ENCODE measurements at places on chromosomes 16 and 17.

GRCh38 chr16:17416461-17417311 lies 54.1 kb downstream of the XYLT1 start:
- no peak for DNase-seq

DNA sequence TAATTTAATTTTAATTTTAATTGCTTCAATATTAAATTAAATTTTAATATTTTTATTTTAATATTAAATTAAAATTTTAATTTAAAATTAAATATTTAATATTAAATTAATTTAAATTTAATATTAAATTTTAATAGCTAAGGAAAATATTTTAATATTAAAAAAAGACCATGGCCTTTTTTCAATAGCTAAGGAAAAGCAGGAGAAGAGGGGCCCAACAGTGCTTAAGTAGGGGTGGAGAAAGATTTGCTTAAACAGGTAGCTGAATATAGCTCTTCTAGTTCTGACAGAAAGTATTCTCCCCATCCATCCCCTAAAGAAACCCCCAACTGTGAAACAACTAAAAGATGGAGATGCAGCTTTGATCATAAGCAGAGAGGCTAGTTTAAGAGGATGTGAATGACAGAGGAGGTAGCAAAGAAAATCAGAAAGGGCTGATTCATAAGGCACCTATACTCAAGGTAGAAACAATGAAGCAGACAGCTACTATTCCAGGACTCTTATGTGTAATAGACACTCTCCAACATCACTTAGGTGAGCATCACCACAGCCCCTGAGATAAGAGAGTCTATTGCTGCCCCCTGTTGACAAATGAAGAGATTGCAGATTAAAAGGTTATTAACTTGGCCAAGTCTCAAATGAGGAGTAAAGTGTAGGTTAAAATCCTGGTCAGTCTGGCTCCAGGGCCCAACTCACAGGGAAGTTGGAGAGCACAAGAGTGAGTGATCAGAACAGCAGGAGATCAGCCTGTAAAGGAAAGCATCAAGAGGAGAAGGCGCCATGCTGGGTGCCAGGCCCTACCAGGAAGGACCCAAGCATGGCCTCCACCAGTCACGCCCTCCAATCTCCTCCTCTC lies 7.8 kb upstream of the RNASEK start:
- no peak for DNase-seq

- DNase-seq = no peak
Measured at GRCh38 chr16:14186007-14186794, 115.1 kb downstream of the MRTFB start.

GRCh38 chr16:17230932-17231581 lies 239.7 kb downstream of the XYLT1 start:
- no peak for DNase-seq

- no peak for DNase-seq
Measured at GRCh38 chr17:60652454-60653247, 25.0 kb upstream of the BCAS3 start.

- no peak for DNase-seq
Measured at GRCh38 chr16:9780831-9781230, 401.4 kb downstream of the GRIN2A start.

GRCh38 chr16:1775846-1776671 lies 3.1 kb upstream of the MRPS34 start:
- no peak for DNase-seq

DNA sequence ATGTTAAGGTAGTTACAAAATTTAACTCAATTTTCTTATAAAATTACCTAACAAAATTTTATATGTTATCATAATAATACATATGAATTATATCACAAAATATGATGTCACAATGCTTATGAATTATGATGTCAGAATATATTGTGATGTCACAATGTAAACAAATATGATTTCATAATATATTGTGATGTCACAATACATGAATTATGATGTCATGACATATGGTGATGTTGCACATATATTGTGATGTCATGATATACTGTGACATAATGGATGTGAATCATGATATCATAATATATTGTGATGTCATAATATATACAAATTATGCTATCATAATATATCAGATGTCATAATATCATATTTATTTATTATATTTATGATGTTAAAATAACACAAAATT lies 1879.9 kb downstream of the TP53TG3F start:
- no peak for DNase-seq

DNA sequence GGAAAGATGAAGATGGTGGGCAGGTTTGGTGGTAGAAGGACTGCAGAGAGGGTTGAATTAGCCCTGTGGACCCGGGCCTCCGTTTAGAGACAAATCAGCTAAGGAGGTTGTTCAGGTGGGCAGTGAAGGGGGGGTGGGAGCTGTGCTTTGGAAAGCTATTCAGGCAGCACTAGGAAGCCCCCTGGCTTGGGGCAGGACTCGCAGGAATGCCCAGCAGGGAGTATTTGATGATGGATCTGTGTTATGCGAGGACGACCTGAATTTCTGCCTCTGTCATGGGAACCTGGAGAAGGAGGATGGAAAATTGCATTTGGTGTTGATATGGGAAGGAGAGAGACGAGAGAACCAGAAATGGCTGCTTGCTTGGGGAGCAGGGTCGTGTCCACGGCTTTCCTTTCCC lies 3.5 kb downstream of the SPDYE4 start:
- no peak for DNase-seq

DNA sequence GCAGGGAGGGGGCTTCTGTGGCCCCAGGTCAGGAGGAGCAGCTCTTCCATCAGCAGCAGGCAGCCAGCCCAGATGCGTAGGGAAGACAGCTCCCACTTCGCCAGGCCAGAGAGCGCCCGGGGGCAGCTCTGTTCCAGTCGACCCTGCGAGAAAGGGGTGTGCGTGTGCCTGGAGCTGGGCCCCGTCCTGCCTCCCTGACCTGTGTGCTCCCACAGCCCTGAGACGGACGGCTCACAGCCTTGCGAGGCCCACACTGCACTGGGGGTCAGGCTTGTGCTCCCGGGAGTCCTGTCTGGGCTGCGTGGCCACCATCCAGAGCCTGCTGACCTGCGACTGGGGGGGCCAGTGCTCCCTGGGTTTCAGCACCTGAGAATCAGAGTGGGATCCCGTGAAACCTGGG lies 469 bp upstream of the MSLN start:
- no peak for DNase-seq

- no peak for DNase-seq
Measured at GRCh38 chr16:84408856-84409255, 40.5 kb downstream of the ATP2C2 start.

DNA sequence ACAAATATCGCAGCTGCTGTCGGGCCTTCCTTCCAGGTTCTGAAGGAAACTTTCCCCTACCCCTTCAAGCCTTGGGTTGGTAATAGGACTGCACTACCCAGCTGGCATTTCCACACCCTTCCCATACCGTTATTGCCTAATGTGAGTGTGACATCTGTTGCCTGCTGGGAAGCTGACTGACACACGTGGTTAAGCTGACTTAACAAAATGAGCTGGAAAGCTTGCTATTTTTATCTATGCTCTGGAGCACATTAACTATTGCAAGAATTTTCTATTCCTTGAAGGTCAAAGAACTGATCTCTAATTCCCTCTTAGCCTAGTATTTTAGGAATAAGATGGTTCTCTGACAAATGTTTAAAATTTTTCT lies 79.5 kb downstream of the PMP22 start:
- DNase-seq = no peak

DNA sequence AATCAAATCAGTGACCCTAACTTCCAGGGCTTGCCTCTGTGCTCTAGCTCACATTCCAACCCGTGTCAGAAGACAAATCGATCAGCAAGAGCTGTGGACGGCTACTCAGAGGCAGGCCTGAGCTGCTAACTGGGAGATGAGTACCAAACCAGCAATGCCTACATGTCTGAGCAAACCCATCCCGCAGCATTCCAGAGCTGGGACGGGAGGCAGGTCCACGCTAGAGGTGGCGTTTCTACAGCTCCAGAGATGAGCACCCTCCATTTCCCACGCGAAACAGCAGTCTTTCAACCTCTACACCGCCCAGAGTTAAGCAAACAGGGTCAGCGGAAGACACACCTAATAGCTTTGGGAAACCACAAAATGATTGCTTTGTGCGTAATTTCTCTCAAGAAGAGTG lies 6.5 kb downstream of the NXN start:
- DNase-seq = no peak

GRCh38 chr17:50146927-50147665 lies 3.4 kb downstream of the PPP1R9B start:
- no peak for DNase-seq

- no peak for DNase-seq
Measured at GRCh38 chr16:50683689-50684374, 2.7 kb upstream of the SNX20 start.

DNA sequence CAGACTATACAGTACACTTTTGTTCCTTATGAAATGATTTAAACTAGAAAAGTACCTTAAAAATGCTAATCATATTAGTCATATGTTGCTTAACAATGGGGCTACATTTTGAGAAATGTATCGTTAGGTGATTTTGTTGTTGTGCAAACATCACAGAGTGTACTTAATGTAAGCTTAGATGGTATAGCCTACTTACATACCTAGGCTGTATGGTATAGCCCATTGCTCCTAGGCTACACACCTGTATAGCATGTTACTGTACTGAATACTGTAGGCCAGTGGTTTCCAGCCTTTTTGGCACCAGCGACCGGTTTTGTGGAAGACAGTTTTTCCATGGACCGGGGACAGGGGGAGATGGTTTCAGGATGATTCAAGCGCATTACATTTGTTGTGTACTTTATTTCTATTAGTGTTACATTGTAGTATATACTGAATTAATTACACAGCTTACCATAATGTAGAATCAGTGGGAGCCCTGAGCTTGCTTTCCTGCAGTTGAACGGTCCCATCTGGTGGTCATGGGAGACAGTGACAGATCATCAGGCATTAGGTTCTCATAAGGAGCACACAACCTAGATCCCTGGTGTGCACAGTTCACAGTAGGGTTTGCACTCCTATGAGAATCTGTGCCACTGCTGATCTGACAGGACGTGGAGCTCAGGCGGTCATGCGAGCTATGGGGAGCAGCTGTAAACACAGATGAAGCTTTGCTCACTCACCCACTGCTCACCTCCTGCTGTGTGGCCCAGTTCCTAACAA lies 35.0 kb upstream of the MRC2 start:
- DNase-seq = no peak

DNA sequence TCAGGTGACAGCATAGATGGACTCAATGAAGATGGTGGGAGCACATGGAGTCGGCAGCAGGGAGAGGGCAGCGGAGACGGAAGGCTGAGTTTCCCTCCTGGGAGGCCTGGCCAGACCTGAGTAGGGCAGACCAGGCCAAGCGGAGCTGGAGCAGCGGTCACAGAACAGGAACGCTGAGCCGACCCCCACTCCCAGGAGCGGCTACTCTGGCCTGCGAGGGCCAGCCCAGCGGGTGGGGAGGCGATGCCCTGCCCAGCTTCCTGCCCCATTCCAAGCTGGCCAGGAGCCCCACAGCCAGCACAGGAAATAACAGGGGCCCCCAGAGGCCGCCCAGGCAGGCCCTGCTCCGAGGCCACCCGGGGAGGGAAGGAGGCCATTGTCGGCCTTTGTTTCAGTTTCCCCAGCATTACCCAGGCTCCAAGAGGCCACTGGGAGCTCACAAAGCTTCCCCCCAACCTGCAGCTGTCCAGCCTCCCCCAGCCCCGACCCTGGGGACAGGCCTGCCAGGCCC lies 79.8 kb downstream of the ZNF423 start:
- no peak for DNase-seq

- no peak for DNase-seq
Measured at GRCh38 chr17:40526668-40527067, 25.2 kb upstream of the TNS4 start.

GRCh38 chr17:32490101-32490482 lies 3.3 kb downstream of the CDK5R1 start:
- DNase-seq = no peak

DNA sequence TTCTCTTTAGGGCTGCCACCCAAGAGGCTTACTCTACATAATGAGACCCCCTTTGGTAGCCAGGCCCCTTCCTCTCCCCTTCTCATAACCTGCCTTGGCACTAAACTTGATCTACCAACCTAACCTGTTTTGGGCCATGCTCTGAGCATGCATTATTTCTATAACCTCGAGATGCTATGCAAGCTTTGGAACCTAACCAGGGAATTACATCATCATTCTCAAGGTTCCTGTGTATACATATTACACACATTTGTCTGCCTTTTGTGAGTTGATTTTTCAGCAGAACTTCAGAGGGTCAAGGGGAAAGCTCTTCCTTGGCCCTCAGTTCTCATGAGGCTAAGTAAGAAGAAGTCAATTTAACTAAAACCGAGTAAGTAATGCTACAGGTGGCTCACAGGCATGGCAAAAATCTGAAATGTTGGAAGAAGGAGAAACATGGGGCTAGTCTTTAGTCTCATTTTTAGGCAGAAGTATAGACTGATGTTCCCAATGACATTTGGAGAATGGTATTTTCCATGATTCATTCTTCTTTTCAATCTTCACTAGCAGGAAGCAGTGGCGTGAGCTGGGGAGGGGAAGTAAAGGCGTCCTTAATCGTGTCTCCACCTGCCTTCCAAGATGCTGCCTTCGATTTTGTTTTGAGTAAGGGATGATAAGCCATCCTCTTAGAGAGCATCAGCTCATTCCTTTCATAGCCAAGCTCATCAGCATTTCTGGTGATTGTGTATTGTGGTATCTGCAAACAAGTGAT lies 308.4 kb downstream of the ABCC12 start:
- no peak for DNase-seq

- DNase-seq = peak; percentile 5
Measured at GRCh38 chr16:10876799-10877341, at the start of gene CIITA. CIITA (plus strand) TSS chr16:10877202; CDS start chr16:10877331, 129 bp downstream.

- DNase-seq = no peak
Measured at GRCh38 chr16:78648517-78648916, 549.1 kb downstream of the WWOX start.

GRCh38 chr17:7881276-7882054 lies 7.1 kb upstream of the CHD3 start:
- no peak for DNase-seq

- no peak for DNase-seq
Measured at GRCh38 chr16:73057291-73058210, 9.6 kb upstream of the ZFHX3 start.

- DNase-seq = no peak
Measured at GRCh38 chr16:27199736-27200135, 3.6 kb upstream of the KDM8 start.

DNA sequence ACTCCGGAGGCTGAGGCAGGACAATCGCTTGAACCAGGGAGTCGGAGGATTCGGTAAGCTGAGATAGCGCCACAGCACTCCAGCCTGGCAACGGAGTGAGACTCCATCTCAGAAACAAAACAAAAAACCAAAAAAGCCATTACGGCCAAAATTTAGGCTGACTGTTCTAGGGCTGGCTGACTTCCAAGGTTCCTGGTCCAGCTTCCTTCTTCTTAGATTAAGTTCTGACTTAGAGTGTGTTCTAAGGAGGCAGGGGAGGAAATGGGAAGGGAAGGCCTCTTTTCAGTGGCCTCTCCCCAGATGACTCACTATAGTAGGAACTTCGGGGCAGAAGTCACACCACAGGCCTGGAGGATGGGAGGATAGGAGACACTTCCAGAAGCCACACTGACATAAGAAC lies 27.7 kb upstream of the CLEC18B start:
- no peak for DNase-seq

- no peak for DNase-seq
Measured at GRCh38 chr17:72387487-72387886, 266.7 kb downstream of the SOX9 start.
